ENCODE measurements at places on chromosomes 2 and 18.
A peak's percentile ranks its signal among the peaks of the same experiment; 100 is the strongest.

DNA sequence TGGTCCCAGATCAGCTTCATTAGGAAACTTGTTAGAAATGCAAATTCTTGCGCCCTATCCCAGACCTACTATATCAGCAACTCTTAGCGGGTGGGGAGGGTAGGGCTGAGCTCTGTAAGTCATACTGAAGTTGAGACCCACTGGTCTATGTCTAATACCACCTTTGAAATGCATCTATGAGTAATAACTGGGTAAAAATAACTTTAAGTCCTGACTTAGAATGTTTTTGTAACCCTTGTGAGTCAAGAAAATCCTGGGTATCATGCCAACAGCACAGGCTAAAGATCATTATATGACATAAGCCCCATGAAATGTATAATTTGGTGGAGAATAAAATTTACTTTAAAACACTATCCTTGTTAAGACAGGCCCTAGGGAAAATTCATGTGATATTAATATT lies 41.4 kb downstream of the PRKD3 start:
- DNase-seq: no peak

- no peak for DNase-seq
These were observed 45.2 kb downstream of the DOK1 start for GRCh38 chr2:74599676-74600075.

GRCh38 chr2:49028101-49028500 lies 126.2 kb downstream of the FSHR start:
- DNase-seq: no peak

- peak; percentile 55 for DNase-seq
These were observed 1.9 kb downstream of the MEX3C start for GRCh38 chr18:51195451-51196117.

DNA sequence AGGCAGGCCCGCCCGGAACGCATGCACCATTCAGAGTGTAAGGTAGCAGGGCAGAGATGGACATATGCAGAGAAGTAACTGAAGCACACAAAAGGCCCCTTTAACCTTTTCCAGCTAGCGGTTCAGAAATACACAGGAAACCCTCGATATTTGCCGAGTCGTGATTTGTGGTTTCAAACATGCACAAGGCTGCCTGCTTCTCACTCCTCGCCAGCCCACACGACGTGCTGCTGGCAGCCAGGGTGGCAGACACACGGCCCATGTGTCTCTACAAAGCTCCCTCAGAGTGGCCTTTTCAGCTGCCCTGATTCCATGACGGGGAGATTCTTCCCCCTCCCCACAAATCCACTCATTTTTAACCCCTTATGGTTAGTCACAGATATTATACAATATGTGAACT lies 23.6 kb downstream of the ZBTB7C start:
- no peak for DNase-seq

- no peak for DNase-seq
These were observed 5.6 kb downstream of the WNT10A start for GRCh38 chr2:218885981-218886947.

- DNase-seq: no peak
These were observed 86.6 kb downstream of the MYT1L start for GRCh38 chr2:2244508-2244907.

DNA sequence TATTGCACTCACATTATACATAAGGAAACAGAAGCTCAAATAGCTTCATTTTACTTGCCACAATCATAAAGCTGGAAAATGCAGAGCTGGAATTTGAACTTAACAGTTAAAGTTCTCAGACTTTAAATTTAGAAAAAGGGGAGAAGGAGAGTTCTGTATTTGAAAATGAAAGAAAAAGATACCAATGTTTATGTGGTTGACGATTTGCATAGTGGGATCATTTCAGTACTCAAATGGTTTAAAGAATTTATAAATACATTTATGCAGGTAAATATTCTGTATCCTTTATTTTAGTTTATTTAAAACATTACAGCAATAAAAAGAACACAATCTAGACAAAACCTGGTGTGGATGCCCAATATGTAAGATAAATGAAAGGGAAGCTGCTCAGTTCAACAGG lies 25.5 kb upstream of the STAT4 start:
- DNase-seq: no peak

DNA sequence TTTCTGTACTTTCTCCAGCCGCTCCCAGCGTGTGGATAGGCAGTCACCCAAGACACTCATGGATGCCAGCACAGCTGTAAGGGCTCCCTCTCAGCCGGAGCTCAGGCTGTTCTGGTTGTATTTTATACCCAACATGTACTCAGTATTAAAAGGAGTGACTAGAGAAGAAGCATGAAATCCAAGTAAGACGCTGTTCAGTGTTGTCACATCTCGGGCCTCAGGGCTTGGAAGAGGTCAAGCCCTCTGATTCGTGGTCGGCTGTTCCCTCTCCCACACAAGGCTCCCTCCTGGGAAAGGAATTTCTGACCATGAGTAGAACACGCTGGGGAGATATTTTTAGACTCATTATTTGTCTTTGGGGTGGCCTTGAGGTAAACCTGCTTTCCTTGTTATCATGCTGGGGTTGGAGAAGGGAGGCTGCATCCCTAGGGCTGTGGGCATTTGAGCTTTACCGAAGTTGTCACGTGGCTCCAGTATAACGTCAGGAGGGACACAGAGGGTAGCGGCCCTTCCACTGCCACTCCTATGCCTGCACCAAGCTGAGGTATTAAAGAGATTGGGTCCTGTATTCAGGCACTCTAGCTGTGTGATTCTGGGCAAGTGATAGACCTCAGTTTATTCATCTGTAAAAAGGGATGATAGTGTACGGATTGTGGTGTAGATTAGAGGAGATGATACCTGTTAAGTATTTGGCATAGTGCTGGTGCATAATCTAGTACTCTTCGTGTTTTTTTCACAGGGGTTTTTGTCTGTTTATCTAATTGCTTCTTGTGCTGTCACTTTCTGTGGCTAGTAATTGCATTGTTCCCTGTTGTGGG lies 34.1 kb downstream of the HK2 start:
- no peak for DNase-seq

Measured in NCI-H1930 (cell line).